ENCODE measurements at places on chromosomes 6 and 20.
A peak's percentile ranks its signal among the peaks of the same experiment; 100 is the strongest.

- DNase-seq, result no peak
Observed at GRCh38 chr6:31972709-31973350, 892 bp upstream of the DXO start.

GRCh38 chr6:107491138-107491609 is 1.3 kb downstream of the SOBP start:
- no peak for DNase-seq

GRCh38 chr20:32474967-32475811 is 109.9 kb downstream of the NOL4L start:
- no peak for DNase-seq

DNA sequence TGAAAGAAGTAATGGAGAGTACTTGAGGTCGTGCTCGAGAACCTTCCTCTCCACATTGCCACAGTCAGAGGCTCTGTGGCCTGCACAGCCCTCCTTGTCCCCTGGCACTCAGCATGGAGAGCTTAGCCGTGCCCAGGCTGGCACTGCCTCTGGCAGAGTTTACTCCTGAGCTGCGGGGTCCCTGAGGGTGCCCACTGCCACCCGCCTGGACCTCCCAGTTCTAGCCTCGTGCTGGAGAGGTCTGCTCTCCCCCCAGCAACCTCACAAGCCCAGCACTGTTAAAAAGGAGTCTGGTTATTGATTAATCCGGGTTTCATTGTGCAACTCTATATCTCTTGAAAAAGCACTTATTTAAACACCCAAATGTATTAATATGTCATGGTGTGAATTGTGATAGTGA is 226.8 kb downstream of the TMEM242 start:
- no peak for DNase-seq

DNA sequence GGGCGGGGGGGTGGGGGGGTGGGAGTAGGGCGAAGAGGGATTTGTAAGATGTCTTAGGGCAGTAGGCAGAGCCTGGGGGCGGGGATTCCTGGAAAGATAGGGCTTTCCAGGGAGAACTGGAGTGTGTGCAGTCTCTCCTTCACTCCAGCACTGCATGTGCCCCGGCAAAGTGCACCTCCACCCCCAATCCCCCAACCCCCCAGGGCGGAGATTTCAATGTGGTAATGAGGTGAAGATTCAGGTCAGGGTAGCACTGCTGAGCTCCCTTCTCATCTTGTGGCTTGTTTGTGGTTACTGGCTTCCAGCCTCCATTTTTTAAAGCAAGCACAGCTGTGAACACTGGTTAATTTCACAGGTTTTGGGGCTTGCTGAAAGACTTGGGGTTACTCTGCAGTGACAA is 5.9 kb downstream of the TMEM239 start:
- DNase-seq, result no peak

DNA sequence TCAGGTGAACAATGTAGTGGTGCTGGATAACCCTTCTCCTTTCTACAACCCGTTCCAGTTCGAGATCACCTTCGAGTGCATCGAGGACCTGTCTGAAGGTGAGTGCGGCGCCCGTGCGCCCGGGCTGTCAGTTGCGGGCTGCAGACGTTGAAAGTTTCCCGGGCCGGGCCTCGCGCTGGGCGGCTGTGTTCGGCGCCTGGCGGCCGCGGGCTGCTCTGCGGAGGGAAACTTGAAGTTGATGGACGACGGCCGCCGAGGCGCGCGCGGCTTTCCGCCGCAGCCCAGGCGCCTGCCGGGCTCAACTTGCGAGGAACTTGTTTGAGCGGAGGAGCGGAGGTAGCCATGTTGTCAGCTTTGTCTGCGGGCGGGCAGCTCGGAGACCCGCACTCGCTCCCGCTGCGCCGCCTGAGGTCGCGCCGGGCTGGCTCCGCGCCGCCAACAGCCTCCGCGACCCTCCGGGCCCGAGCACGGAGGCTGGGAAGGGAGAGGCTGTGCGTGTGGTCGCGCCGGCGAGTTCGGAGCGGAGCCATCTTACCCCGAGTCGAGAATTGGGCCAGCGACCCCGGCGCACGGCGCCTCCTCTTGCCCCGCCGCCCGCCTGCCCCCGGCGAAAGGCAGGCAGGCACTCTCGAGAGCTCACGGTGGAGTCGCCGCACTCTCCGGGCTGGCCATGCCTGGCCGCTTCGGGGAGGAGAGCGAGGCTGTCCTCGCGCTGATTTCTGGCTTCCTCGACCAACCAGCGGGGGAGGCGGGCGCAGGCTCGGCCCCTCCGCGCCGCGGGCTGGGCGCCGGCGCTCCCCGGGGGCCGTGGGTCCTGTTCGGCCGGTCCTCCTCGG is 691 bp downstream of the ASF1A start:
- no peak for DNase-seq

DNA sequence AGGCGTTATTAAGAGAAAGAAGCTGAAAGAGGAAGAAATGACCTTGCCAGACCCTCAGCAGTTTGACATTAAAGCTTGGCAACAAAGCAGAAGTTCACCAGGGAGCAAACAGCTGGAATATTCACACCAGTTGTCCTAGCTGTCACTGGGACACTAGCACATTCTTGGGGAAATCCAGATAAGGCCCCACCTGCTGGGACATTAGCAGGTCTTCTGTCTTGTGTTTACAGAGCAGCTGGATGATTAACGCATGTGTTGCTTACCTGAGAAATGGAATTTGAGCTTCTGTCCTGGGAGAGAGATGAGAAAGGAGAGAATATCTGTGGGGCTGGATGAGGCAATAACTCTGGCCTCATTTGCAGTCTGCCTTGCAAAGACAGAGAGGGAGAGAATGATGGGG is 137.6 kb upstream of the RIN2 start:
- DNase-seq, result peak; percentile 1

- DNase-seq, result no peak
Observed at GRCh38 chr6:39646751-39647420, 78.3 kb downstream of the KIF6 start.

DNA sequence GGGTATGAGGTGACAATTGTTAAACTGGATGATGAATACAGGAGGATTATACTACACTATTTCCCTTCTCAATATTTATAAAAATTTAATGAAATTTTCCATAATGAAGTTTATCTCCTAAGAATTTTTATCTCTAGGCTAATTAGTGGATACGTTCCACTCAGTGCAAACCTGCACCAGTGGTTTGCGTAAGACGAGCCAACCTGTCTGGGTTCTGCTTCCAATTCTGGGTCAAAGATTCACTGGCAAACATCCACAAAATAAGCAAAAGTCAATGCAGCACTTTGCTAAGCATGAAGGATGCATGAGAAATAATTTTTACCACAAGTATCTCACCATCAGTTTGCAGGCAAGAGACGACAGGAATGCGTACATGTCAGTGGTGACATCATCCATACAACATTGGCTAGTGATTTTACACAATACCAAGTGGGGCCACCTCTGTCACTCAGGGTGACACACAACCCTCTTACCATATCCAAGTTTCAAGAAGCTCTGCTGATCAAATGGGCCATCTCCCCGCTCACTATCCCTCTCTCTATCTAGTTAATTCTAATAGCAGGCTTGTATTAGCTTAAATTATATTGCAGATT is 51.7 kb downstream of the FAM50B start:
- no peak for DNase-seq

- no peak for DNase-seq
Observed at GRCh38 chr20:19211661-19212468, 577 bp upstream of the SLC24A3 start.

DNA sequence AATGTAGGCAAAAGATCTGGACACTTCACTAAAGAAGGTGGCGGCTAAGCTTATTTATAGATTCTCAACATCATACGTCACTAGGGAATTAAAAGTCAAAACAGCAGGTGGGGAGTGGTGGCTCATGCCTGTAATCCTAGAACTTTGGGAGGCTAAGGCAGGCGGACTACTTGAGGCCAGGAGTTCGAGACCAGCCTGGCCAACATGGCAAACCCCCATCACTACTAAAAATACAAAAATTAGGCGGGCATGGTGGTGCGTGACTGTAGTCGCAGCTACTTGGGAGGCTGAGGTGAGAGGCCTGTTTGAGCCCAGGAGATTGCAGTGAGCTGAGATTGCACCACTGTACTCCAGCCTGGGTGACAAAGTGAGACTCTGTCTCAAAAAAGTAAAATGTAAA is 74.6 kb downstream of the GPX5 start:
- no peak for DNase-seq

DNA sequence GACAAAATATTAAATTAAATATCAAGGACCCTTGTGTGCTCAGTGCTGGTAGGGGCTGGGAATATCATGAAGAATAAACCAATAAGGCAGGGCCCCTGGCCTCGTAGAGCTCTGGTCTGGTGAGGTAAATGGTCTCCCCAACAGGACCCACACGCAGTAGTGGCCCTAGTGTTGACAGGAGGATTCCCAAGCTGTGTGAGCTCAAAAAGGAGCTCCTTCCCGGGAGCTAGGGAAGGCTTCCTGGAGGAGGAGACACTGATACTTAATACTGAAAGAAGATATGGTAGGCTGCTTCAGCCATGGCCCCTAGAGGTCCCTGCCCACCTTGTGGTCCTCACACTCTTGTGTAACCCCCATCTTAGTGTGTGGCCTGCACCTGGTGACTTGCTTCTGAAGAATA is 209.1 kb downstream of the NFATC2 start:
- DNase-seq, result no peak
